ENCODE measurements at places on chromosomes 6 and 20. TPM values are rescaled to one million over a fixed set of nuclear protein-coding genes. Genes with fewer than 3 reads are reported as not detected.
A peak's percentile ranks its signal among the peaks of the same experiment; 100 is the strongest.

The RAET1L gene
- total RNA-seq, result not detected

The KCNK16 gene
- not detected for total RNA-seq

The ARMH2 gene
- not detected for total RNA-seq

The TSBP1 gene
- total RNA-seq, result not detected

The OLIG3 gene
- total RNA-seq, result not detected

The CCM2L gene
- total RNA-seq, result 2.3 TPM

The NRSN1 gene
- 1.7 TPM for total RNA-seq

The SOX18 gene
- 2.9 TPM for total RNA-seq

The BNIP5 gene
- not detected for total RNA-seq

The MSH5 gene
- total RNA-seq, result 4.2 TPM

The BMP7 gene
- 4.4 TPM for total RNA-seq

The ZNF76 gene
- 32.5 TPM for total RNA-seq

The GMDS gene
- 3.1 TPM for total RNA-seq

The GHRH gene
- not detected for total RNA-seq

The EPB41L1 gene
- total RNA-seq, result 61.8 TPM

- H3K27me3 ChIP-seq, result peaks cover 42% of the 10 kb centered on the region
- no peaks in the 10 kb centered on the region for H3K4me1 ChIP-seq
- no peak within 1 kb of the TSS for H3K27ac ChIP-seq
Observed at GRCh38 chr6:83708970-83709747, at the start of gene SNAP91. TSS of gene SNAP91 (minus strand) at chr6:83709101. CDS start at chr6:83707927, 1,174 bp downstream.

DNA sequence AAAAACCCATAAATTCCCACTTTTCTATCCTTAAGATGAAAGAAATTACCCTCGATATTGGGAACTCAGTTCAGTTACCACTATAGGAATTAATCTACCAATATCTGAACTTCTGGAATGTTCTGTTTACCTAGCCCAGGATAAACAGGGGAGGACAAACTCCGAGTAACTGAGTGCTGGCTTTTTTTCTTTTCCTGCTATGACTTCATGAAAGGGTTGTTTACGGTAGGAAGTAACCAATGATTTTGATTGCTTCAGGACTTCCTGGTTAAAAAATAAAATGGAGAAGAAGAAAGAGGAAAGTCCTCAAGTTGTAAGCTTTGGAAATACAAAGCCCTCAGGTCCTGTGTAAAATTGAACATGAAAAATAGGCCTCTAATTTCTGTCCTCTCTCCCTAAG lies 167.7 kb downstream of the ZNF217 start:
- no peaks in the 10 kb centered on the region for H3K36me3 ChIP-seq
- H3K27ac ChIP-seq, result no peak overlapping the region
- no peak for DNase-seq

- H3K27ac ChIP-seq, result no peak overlapping the region
- no peak for DNase-seq
- no peaks in the 10 kb centered on the region for H3K27me3 ChIP-seq
- no peak overlapping the region for H3K4me3 ChIP-seq
- H3K4me1 ChIP-seq, result peaks cover 14% of the 10 kb centered on the region
Observed at GRCh38 chr20:41501376-41501775, 116.8 kb downstream of the CHD6 start.

- peaks cover 43% of the 10 kb centered on the region for H3K4me1 ChIP-seq
- H3K36me3 ChIP-seq, result peaks cover 23% of the 10 kb centered on the region
- H3K27ac ChIP-seq, result peak overlapping the region; percentile 95
- H3K4me3 ChIP-seq, result peak overlapping the region; percentile 88
Observed at GRCh38 chr6:37170273-37171200, 585 bp downstream of the PIM1 start.

GRCh38 chr20:63320616-63321147 lies 27.7 kb downstream of the COL20A1 start:
- H3K4me1 ChIP-seq, result peaks cover 7% of the 10 kb centered on the region
- no peak overlapping the region for H3K4me3 ChIP-seq
- H3K36me3 ChIP-seq, result no peaks in the 10 kb centered on the region
- H3K27me3 ChIP-seq, result peaks cover 3% of the 10 kb centered on the region

DNA sequence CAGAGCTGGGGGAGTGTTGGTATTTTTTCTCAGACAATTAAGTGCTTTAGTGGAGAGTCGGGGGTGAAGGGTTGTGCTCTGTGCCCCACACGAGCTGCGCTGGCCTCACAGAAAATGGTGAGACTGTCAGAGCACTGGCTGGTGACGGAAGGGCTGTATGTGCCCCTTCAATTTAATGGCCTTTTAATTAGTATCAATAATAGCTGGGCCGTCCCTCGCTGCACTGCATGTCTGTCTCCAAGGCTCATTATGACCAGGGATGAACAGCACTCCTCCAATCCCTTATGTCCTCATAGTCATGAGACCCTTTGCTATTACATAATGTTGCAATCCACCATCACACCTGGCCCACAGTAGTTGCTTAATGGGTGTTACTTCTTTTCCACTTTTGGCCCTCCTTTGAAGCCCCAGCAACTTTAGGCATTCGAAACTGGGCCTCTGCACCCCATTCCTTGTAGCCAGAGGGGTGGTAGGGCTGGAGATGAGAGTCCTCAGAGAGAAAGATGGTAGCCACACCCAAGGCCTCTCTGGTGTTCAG lies 9.5 kb upstream of the RALY start:
- H3K27ac ChIP-seq, result no peak overlapping the region
- H3K27me3 ChIP-seq, result no peaks in the 10 kb centered on the region
- H3K4me3 ChIP-seq, result no peak overlapping the region
- H3K4me1 ChIP-seq, result no peaks in the 10 kb centered on the region

GRCh38 chr20:2521369-2522305 lies 12.9 kb upstream of the ZNF343 start:
- no peak overlapping the region for H3K27ac ChIP-seq
- H3K36me3 ChIP-seq, result no peaks in the 10 kb centered on the region
- no peaks in the 10 kb centered on the region for H3K4me1 ChIP-seq
- no peak for DNase-seq
- H3K4me3 ChIP-seq, result no peak overlapping the region

GRCh38 chr6:37739618-37740017 lies 41.9 kb upstream of the MDGA1 start:
- no peak for DNase-seq
- no peak overlapping the region for H3K4me3 ChIP-seq
- no peak overlapping the region for H3K27ac ChIP-seq
- H3K27me3 ChIP-seq, result no peaks in the 10 kb centered on the region

DNA sequence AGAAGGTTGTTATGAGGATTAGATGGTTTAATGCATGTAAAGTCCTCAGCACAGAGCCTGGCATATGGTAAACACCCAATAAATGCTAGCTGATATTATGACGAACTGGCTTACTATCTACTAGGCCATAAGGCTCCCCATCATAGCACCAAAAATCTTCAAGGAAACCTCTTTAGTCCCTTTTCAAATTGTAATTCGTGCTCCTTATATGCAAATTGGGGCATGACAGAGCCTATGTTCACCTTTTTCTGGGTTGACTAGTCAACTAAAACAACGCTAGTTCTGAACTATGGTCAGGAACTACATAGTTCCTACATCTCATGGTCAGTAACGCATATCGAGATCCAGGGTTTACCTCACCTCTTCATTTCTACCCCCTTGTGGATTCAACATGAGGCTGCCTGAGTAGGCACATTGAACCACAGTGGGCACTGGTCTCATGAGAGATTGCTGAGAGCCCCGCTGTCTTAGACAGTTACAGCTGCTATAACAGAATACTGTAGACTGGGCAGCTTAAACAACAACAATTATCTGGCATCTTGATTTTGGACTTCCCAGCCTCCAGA lies 97.2 kb upstream of the TNFAIP3 start:
- DNase-seq, result no peak
- H3K36me3 ChIP-seq, result no peaks in the 10 kb centered on the region
- no peaks in the 10 kb centered on the region for H3K27me3 ChIP-seq
- no peak overlapping the region for H3K27ac ChIP-seq
- no peak overlapping the region for H3K4me3 ChIP-seq

GRCh38 chr6:31473780-31474761 lies 23.9 kb upstream of the MICB start:
- H3K4me1 ChIP-seq, result no peaks in the 10 kb centered on the region
- H3K27ac ChIP-seq, result no peak overlapping the region
- H3K4me3 ChIP-seq, result no peak overlapping the region
- no peaks in the 10 kb centered on the region for H3K36me3 ChIP-seq

DNA sequence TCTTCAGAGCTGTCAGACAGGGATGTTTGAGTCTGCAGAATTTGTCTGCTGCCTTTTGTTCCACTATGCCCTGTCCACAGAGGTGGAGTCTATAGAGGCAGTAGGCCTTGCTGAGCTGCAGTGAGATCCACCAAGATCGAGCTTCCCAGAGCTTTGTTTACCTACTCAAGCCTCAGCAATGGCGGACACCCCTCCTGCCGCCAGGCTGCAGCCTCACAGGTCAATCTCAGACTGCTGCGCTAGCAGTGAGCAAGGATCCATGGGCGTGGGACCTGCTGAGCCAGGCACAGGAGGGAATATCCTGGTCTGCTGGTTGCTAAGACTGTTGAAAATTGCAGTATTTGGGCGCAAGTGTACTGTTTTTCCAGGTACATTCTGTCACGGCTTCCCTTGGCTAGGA lies 28.4 kb upstream of the RAB32 start:
- no peaks in the 10 kb centered on the region for H3K36me3 ChIP-seq
- no peaks in the 10 kb centered on the region for H3K27me3 ChIP-seq
- H3K4me1 ChIP-seq, result no peaks in the 10 kb centered on the region

GRCh38 chr20:33667245-33667675 lies 517 bp downstream of the ACTL10 start:
- peak overlapping the region; percentile 92 for H3K27ac ChIP-seq
- peaks cover 50% of the 10 kb centered on the region for H3K4me1 ChIP-seq
- H3K27me3 ChIP-seq, result no peaks in the 10 kb centered on the region
- peak overlapping the region; percentile 66 for H3K4me3 ChIP-seq

DNA sequence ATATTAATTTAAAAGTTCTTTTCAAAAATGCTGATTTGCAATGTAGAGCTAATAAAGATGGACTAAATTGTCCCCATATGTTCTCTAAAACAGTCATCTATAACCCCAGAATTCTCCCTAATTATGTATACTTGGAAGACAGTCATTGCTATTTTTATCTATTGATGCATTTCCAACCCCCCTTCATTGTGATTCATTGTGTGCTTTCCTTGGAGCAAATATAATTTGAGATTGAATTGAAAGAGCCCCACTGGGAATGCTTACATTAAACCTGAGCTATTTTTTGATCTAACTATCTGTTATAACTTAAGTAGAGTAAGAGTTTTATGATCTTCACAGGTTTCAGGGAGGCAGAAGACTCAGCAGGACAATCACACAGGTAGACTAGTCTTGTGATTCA lies 73.7 kb upstream of the PTCHD4 start:
- DNase-seq, result no peak
- no peaks in the 10 kb centered on the region for H3K36me3 ChIP-seq
- H3K27me3 ChIP-seq, result no peaks in the 10 kb centered on the region
- no peak overlapping the region for H3K27ac ChIP-seq
- no peak overlapping the region for H3K4me3 ChIP-seq

DNA sequence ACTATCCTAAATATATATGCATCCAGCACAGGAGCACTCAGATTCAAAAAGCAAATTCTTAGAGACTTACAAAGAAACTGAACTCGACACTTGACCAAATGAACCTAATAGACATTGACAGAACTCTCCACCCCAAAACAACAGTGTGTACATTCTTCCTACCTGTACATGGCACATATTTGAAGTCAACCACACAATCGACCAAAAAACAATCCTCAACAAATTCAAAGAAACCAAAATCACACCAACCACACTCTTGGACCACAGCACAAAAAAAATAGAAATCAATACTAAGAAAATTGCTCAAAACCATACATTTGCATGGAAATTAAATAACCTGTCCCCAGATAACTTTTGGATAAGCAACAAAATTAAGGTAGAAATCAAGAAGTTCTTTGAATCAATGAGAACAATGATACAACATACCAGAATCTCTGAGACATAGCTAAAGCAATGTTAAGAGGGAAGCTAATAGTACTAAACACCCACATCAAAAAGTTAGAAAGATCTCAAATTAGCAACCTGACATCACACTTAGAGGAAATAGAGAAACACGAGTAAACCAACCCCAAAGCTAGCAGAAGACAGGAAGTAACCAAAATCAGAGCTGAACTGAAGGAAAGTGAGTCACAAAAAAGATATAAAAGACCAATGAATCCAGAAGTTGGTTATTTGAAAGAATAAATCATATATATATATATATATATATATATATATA lies 12.5 kb upstream of the TREM1 start:
- H3K27me3 ChIP-seq, result no peaks in the 10 kb centered on the region
- no peaks in the 10 kb centered on the region for H3K36me3 ChIP-seq
- no peak overlapping the region for H3K27ac ChIP-seq
- no peaks in the 10 kb centered on the region for H3K4me1 ChIP-seq
- H3K4me3 ChIP-seq, result no peak overlapping the region

DNA sequence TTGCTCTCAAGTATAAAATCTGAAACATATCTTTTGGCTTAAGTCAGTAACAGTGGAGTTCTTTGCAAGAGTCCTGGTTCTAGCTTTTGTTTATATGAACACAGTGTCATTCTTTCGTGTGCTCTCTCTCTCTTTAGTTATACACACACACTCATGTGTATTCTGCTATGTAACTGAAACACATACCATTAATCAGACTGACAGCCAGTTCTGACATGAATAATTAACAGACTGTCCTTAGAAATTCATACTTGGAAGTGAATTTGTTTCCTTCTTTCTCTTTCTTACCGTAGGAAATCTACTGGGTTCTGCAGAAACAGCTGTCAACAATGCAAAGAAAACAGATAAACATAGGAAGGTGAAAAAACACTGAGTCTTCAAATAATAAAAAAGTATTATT lies 2.5 kb downstream of the MCM9 start:
- no peak for DNase-seq
- H3K4me1 ChIP-seq, result peaks cover 5% of the 10 kb centered on the region
- no peak overlapping the region for H3K27ac ChIP-seq
- no peak overlapping the region for H3K4me3 ChIP-seq

DNA sequence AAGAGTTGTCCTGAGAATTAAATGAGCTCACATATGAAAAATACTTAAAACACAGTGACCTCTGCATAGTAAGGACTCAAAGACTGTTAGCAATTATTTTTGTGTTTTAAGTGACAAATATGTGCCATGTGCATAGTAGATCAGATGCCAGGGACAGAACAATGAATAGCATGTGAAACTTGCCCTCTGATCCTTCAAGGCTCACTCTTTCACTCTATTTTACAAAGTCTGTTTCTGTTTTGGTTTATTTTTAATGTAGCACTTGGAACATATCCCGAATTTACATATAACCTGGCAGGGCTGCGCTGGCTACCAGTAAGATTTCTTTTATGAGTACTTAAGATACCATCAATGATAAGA lies 135.5 kb upstream of the TNFAIP3 start:
- no peaks in the 10 kb centered on the region for H3K36me3 ChIP-seq
- no peaks in the 10 kb centered on the region for H3K27me3 ChIP-seq
- H3K27ac ChIP-seq, result no peak overlapping the region
- DNase-seq, result no peak

DNA sequence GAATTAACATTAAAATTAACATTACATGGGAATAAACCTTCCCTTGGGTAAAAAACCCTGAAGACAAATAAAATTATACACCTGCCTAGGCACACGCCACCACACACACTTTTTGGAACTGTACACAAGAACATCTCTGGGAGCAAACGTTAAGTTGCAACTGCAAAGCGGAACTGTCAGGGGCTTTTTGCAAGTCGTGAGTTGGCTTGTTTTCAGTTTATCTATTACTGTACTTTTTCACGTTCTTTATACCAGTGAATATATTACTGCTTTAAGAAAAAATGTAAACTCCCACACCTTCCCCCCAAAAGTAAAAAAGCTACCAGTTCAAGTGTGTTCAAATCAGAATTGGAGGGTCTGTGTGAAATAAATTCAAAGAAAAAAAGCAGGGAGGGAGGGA lies 65.5 kb upstream of the NFATC2 start:
- no peak overlapping the region for H3K27ac ChIP-seq
- peaks cover 8% of the 10 kb centered on the region for H3K36me3 ChIP-seq
- no peaks in the 10 kb centered on the region for H3K4me1 ChIP-seq
- H3K4me3 ChIP-seq, result no peak overlapping the region
- DNase-seq, result no peak
